ENCODE measurements at places on chromosomes 7 and 10.

- no peak for DNase-seq
Measured at GRCh38 chr10:103720328-103720963, 134.9 kb downstream of the SH3PXD2A start.

GRCh38 chr7:92987538-92987937 lies 130.2 kb downstream of the SAMD9 start:
- DNase-seq: no peak

DNA sequence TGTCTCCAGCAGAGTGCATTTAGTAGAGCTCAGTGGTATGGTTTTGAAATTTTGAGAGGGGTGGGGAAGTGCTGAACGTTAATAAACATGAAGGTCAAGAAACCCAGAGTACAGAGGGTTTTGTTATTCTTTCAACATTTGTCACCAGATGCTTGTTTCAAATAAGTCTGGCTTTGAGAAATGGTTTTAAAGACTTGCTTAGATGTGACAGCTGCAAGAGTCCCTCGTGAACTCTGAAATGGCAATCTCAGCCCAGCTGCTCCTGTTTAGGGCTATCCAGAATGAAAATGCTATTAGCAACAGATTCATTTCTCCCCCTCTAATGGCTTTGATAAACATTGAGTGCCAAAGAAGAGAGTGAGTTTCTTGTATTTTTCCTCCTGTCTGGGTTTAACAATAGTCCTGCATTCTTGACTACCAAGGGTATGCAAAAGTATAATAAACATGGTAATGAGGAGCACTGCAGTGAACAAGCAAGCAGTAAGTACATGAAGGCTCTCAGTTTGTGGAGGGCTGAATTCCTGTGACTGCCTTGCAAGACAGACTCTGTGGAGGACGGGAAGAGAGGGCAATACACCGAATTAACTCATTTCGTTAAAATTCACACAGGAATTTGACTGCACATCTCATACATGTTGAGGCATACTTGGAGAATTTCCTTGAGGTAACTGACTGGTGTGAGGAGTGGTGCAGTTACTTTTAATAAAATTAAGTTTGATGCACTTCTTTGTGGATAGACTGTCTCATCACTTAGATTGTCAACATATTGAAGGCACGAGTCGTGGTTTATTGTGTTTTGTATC lies 490.9 kb downstream of the REEP3 start:
- DNase-seq: no peak

DNA sequence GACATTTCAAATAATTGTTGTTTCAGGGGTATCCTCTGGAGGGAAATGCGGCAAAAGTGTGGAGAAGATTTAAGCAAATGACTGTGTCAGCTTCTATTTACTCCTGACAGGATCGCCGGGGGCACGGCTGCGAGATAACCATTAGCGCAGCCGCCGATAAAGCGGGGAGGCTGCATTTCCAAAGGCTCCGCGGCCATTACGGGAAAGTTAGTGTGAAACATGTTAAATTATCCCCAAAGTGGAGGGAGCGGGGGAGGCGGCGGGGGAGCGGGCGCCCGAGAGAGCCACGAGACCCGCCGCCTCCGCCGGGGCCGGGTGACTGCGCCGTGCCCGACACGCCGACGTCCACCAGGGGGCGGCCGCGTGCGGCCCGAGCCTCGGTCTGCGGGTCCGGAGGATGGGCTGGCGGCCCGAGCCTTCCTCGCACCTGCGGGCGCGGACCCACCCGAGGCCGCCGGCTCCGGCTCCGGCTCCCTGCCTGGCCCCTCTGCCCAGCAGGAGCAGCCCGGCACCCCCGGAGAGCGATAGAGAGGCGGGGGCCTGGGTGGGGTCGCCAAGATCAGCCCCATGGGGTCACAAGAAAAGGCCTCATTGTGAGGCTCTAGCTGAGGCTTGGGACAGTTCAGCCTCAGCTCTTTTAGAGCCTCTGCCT lies 74.4 kb upstream of the PAX2 start:
- no peak for DNase-seq

GRCh38 chr7:128407751-128408708 lies 1.8 kb downstream of the IMPDH1 start:
- DNase-seq: no peak
